HuH-7 (cell line): ENCODE measurements at places on chromosomes 7 and 10.
A peak's percentile ranks its signal among the peaks of the same experiment; 100 is the strongest.

- no peak for DNase-seq
Observed at GRCh38 chr10:75202321-75203045, 8.1 kb upstream of the VDAC2 start.

DNA sequence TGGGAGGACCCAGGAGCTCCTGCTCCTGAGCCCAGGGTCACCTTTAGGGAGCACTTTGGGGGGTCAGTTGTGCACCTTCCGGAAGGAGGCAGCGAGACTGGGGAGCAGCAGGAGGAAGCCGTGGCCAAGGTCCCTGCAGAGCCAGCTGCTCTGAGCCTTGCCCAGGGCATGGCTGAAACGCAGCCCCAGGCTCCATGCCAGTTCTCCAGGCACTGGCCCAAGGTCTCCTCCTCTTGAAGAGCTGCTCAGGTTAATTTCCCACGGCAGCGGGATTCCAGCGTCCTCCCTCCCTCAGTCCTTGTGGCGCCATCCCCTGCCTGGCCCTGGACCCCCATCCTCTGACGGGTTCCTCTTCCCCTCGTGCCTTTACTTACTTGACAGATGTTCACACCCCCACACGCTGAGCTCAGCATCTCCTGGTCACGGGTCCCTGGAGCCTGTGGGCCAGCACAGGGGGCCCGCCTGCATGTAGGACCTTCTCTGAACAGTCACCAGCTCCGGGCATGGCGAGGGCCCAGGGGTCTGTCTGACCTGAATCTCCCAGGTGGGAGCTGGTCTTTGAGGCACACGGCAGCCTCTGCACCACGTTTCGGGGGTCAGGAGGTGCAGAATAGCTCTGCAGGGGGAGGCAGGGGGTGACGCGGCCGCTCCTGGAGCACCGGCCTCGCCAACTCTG, 16.7 kb upstream of the CFAP46 start:
- no peak for DNase-seq

GRCh38 chr10:116765648-116766081, 23.3 kb upstream of the HSPA12A start:
- peak; percentile 53 for DNase-seq

GRCh38 chr10:93288679-93289634, 193.2 kb downstream of the MYOF start:
- DNase-seq, result peak; percentile 83

DNA sequence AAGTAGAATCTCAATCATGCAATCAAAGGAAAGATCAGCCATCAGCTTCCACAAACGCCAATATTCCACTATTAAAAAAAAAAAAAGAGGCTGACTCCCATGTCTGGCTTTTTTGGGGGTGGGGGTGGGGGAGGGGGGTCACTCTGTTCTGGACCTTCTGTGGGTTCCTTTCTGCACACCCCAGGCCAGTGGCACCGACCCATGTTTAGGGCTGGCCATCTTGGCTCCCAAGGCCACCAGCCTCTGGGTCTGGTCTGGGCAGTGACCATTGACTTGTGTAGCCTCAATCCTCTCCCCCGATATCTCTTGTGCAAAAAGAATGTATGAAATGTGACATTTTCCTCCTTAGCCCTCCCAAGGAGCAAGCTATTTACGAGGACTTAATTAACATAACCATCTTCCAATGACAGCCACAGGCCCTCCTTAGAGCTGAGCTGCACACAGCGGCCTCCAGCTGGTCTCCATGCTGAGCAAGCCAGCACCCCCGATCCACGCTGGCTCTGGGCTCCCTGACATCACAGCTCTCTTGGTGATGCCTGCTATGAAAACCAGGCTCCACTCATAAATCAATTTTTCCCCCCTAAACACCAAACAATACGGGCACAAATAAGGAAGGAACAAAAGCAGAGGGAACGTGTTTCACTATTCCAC, 100.1 kb downstream of the ZRANB1 start:
- DNase-seq, result no peak

DNA sequence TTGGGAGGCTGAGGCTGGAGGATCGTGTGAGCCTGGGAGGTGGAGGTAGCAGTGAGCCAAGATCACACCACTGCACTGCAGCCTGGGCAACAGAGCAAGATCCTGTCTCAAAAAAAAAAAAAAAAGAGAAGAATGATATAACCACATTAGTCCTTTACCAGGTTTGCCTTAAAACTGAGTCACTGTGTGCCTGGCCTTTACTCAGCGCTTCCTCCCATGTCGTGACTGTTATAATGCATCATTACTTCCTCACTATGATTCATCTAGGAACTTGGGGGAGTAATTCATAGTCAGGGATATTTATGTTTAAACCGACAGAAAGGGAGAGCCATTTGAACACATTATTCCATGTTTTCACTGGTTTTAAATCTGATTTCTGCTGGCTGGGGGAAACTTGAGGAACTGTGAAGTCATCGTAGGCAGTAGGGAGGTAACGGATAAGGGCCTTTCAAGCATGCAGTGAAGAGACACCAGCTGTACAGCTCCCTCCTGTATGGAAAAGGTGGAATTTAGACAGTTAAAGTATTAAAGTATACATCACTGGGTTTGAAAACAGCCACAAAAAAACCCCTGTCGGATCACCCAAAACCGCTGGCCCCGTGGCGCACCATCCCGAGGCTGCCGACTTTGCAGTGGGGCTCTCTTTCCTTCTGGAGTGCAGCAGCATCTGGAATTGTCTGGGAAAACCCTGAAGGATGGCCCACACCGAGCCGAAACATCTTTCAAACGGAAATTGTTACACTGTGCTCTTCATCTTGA, 119.8 kb downstream of the NKX6-2 start:
- DNase-seq, result no peak

GRCh38 chr7:43469051-43469450, 113.9 kb upstream of the STK17A start:
- no peak for DNase-seq

- no peak for DNase-seq
Observed at GRCh38 chr10:132562177-132562915, 24.8 kb downstream of the INPP5A start.

DNA sequence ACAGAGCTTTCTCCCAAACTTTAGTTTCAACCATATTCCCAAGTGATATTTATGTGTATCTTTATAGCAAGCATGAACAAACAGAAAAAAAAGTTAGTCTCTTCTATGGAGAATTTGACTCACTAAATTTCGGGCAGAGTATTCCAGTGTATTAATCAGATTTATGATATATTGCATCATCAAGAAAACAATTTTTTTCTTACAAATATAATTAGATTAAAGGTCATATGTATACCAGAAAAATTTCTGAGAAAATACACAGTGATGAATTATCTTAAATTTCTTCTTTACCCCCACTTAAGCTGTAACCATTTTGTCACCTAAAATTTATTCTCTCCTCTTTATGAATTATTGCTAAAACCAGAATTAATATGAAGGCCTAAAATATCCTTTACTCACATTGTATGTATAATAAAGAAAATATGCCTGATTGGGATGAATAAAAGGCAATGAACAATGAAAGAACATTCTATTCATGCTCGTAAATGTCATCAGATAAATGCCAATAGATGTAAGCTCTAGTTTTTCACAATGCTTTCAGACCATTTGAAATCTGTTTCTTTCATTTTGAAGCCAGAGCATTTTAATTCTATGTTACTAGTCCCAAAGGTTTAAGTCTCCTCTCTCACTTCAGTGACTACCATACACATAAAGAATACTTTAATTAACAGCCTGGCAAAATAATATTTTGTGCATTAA, 192.1 kb downstream of the HGF start:
- no peak for DNase-seq

- no peak for DNase-seq
Observed at GRCh38 chr7:25632616-25633015, 404.3 kb upstream of the NPVF start.

GRCh38 chr10:30300728-30301127, 48.4 kb downstream of the MTPAP start:
- DNase-seq, result no peak

DNA sequence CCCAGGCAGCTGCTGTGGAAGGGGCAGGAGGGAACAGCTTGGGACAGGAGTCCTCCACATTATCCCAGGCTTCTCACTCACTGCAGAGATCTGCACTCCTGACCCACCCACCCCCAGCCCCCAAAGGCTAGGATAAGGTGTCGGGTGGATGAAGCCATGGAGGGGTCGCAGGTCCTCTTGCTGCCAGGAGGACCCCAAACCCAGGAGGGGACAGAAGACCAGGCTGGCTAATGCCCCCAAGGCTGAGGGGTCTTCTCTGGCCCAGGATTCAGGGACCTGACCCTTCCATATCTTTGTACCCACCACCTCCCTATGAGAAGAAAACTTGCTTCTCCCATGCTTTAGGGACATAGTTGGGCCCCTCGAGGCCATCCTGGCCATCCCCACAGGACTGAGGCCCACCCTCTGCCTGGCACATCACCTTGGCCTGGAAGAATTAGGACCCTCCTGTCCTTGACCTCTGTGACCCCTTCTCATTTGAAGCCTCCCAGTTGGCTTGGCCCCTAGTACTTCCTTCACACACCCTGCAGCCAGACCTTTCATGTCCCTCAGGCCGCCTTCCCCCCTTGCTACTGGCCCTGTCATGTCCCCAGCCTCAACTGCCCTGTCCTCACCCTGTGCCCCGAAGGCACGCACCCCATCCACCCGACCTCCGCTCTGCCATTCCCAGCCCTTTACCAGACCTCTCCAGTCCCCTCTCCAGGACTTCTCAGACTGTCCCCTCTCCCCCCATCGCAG, 21.6 kb downstream of the KCNH2 start:
- DNase-seq, result no peak

GRCh38 chr10:62687230-62687748, 117.2 kb upstream of the ADO start:
- DNase-seq, result no peak

GRCh38 chr10:17066807-17067206, 62.8 kb downstream of the CUBN start:
- DNase-seq, result no peak

DNA sequence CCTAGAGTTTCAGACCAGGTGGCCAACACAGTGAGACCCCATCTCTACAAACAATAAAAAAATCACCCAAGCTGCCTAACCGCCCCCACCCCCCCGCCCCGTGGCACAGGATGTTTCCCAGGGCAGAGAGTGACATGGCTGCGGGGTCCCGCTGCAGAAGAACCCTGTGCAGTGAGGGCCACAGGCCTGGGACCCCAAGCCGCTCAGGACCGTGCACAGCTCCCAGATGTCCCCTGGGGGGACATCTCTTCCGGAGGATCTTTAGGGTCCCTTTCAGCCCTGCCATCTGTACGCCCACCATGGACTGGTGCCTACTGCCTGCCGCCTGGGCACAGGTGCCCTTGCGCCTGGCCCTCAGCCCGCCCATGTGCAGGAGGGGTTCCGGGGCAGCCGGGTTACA, 373.6 kb downstream of the DNAJB6 start:
- no peak for DNase-seq

DNA sequence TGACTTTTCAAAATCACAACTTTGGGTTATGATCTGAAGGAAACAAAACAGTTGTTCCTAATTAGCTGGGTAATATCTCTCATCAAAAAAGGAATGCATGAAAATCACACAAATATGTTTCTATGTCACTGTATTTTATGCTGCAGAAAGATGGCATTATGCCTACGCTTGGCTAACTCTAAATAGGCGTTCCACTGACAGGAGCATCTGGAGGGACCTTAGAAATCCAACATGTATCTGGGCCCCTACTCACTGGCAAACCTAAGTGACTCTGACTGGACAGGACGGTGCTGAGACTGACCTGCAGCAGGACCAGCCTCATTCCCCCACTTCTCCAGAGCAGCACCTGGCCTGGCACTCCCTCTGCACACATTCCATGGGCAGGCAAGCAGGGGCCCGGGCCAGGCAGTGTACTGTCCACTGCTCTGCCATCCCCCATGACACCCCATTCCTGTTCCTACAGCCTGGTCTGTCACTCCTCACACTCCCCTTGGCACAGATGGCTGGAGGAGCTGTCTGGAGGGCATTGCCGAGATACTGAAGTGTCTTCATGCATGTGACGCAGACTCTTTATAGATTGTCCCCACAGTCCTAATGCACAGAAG, 2.6 kb upstream of the MYL7 start:
- DNase-seq, result no peak

DNA sequence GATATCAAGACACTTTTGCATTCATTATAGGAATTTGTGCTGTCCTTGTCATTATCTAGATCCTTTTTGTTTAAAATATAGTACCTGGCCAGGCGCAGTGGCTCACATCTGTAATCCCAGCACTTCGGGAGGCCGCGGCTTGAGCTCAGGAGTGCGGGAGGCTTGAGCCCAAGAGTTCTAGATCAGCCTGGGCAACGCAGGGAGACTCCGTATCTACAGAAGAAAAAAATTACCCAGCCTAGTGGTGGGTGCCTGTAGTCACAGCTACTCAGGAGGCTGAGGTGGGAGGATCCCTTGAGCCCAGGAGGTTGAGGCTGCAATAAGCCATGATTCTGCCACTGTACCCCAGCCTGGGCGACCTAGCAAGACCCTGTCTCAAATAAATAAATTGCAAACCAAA, 621 bp upstream of the MORN4 start:
- DNase-seq, result no peak

- DNase-seq, result no peak
Observed at GRCh38 chr10:79346388-79347225, 662 bp upstream of the PPIF start.

- no peak for DNase-seq
Observed at GRCh38 chr10:23399701-23400144, 39.2 kb upstream of the OTUD1 start.

- DNase-seq, result no peak
Observed at GRCh38 chr7:68288144-68288593, 1291.5 kb downstream of the TYW1 start.

DNA sequence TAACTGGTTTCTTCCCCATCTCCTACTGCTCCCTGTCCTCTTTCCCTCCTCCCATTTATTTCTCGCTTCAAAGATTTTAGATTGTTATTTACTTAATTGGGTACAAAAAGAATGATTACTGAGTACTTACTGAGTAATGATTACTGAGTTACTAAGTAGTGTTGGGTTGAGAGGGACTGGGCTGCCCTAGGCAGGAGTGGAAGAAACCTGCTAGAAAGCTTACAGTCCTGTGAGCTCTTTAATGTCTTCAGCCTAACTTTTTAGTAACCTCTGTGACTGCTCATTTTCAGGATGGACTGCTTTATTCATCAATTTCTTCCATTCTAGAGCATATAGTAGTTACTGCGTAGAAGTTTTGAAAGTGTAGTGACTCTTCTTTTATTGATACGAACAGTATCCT, 7.6 kb downstream of the PHF14 start:
- DNase-seq, result no peak
